Ascending aorta (tissue), 2 donors: ENCODE measurements at places on chromosomes 2 and 18.

GRCh38 chr2:76748581-76749296 lies 773.4 kb downstream of the LRRTM4 start:
- H3K4me1 ChIP-seq, result no peaks in the 10 kb centered on the region
- no peak for DNase-seq
- H3K27ac ChIP-seq, result no peak overlapping the region
- H3K4me3 ChIP-seq, result no peak overlapping the region

- H3K36me3 ChIP-seq, result no peaks in the 10 kb centered on the region
- no peaks in the 10 kb centered on the region for H3K27me3 ChIP-seq
- peaks cover 4% of the 10 kb centered on the region for H3K4me1 ChIP-seq
- no peak overlapping the region for H3K4me3 ChIP-seq
- DNase-seq, result no peak
Observed at GRCh38 chr2:30108851-30109250, 38.0 kb upstream of the YPEL5 start.

DNA sequence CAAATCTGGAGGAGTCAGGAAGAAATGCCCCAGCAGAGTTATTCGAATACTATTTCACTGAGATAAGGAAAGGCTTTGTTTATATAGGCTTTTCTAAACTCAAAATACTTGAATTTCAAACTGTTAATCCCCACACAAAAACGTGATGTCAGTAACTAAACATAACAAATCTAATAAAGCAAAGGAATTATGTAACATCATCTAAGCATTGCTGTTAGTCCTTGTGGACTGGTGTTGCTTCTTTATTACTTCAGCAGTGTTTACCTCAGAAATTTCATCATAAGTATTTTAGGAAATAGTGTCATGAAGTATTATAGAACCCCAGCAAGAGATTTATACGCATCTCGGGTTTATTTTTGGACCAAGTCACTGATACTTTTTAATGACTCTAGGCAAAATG lies 19.7 kb upstream of the SANBR start:
- no peak overlapping the region for H3K4me3 ChIP-seq
- peaks cover 20% of the 10 kb centered on the region for H3K36me3 ChIP-seq
- H3K4me1 ChIP-seq, result peaks cover 3% of the 10 kb centered on the region
- peak overlapping the region; percentile 19 for H3K27ac ChIP-seq

GRCh38 chr18:46625069-46625468 lies 32.0 kb downstream of the LOXHD1 start:
- H3K4me1 ChIP-seq, result no peaks in the 10 kb centered on the region
- no peaks in the 10 kb centered on the region for H3K36me3 ChIP-seq
- no peak for DNase-seq
- no peak overlapping the region for H3K27ac ChIP-seq

DNA sequence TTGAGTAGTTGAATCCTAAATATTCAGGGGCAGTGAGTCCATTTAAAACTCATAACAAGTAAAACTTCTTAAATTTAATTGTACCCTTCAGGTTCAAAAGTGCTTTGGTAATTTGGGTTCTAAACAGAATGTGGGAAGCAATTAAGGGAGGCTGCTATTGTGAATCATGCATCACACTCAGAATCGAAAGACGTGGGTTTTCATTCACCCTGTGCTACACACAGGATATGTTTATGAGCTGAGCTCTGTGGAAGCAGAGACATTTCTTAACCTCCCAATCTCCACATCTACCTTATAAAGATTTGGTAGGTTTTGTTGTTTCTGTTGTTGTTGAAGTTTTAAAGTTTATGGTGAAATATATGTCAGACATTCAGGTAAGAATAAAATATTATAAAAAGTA lies 633.4 kb downstream of the DPP10 start:
- H3K4me1 ChIP-seq, result no peaks in the 10 kb centered on the region
- H3K36me3 ChIP-seq, result no peaks in the 10 kb centered on the region
- H3K27ac ChIP-seq, result no peak overlapping the region
- H3K27me3 ChIP-seq, result no peaks in the 10 kb centered on the region
- no peak for DNase-seq

GRCh38 chr18:26575865-26576217 lies 27.5 kb upstream of the KCTD1 start:
- peak overlapping the region; percentile 29 for H3K4me3 ChIP-seq
- DNase-seq, result no peak
- no peaks in the 10 kb centered on the region for H3K4me1 ChIP-seq
- no peaks in the 10 kb centered on the region for H3K27me3 ChIP-seq

DNA sequence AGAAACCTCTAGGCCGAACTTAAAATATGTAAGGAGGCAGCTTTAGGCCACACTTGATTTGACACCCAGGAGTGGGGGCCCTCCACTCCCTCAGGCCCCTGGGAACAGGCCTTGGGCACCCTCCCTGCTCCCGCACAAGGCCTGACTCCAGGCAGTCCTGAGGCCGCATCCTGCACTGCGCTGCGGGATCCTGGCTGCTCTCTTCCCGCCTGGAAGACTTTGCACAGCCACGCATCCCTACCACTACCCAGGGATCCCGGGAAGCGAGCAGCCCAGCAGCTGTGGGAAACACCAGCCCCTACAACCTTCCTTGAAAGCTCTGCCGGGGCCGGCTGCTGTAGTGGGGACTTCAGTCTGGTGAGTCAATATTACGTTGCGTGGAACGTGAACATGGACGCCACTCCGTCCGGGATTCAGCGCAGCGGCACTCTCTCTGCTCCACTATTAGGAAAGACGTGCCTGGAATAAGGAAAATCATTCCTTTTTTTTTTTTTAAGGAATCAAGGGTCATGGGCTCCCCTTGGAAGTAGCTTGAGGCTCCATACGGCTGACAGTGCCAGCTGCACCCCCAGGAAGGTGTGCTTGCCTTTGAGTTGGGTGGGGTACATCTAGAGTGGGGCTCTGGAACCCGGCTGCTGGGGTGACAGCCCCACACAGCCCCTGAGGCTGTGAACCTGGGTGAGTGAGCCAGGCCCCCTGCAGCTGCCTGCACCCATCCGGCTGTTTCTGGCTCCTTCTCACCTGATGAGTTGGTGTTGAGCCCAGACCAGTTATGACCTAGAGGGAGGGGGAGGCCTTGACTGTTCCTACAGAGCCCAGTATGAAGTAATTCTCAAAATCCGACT lies 119.2 kb upstream of the TMEM18 start:
- H3K36me3 ChIP-seq, result no peaks in the 10 kb centered on the region
- H3K27ac ChIP-seq, result no peak overlapping the region
- H3K27me3 ChIP-seq, result no peaks in the 10 kb centered on the region
- no peak overlapping the region for H3K4me3 ChIP-seq
- H3K4me1 ChIP-seq, result no peaks in the 10 kb centered on the region

DNA sequence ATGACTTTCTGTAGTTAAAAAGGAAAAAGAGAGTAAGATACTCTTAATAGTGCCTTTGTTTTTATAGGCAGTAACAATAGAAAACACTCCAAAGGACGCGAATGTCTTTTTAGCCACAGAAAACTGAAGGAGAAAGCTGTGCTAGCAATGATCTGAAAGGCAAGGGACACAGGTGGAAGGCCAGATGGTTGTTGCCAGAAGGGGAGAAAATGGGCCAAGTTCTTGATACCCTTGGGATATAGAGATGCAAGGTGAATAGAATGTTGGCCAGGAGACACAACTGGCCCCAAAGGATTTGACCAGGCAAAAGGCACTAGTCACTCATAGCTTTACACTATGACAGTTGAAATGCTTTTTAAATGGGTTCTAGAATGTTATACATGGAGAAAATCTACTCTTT lies 180.0 kb downstream of the NRXN1 start:
- no peaks in the 10 kb centered on the region for H3K27me3 ChIP-seq
- H3K4me3 ChIP-seq, result no peak overlapping the region
- H3K36me3 ChIP-seq, result no peaks in the 10 kb centered on the region

- no peak overlapping the region for H3K4me3 ChIP-seq
- no peak overlapping the region for H3K27ac ChIP-seq
- DNase-seq, result no peak
- H3K27me3 ChIP-seq, result no peaks in the 10 kb centered on the region
- no peaks in the 10 kb centered on the region for H3K4me1 ChIP-seq
Observed at GRCh38 chr2:94759211-94759610, 112.0 kb upstream of the TEKT4 start.

DNA sequence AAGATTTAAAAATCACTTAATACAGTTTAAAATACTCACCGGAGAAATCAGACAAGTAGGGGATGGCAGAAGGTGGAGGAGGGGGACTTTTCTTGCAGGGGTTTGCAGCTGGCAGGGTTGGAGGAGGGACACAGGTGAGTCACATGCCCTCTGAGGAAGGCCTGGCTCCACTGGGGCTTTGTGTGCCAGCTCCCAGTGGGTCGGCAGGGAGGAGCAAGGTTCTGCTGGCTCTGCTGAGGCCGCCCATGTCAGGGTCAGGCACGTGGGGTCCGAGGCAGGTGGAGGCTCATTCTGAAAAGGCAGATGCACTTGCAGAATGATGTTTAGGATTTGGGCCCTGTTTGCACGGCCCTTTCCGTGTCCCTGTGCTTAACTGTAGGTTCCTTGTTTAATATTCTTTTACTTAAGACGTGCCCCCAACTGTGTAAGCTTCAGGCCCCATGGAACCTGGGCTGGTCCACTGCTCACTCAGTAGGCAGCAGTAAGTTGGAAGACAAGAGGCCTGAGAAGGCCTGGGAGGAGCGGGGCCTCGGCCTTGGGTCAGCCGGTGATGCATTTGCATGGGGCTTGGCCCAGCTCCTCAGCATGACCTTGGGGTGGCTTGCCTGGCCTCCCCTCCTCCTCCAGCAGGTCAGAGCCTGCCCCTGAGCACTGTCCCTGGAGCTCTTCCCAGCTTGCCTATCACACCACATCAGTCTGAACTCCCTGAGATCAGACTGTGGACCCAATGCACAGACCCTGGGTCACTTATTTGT lies 141.0 kb downstream of the GLI2 start:
- H3K36me3 ChIP-seq, result no peaks in the 10 kb centered on the region
- H3K27me3 ChIP-seq, result no peaks in the 10 kb centered on the region
- H3K27ac ChIP-seq, result no peak overlapping the region
